ENCODE measurements at places on chromosomes 6 and 20.

DNA sequence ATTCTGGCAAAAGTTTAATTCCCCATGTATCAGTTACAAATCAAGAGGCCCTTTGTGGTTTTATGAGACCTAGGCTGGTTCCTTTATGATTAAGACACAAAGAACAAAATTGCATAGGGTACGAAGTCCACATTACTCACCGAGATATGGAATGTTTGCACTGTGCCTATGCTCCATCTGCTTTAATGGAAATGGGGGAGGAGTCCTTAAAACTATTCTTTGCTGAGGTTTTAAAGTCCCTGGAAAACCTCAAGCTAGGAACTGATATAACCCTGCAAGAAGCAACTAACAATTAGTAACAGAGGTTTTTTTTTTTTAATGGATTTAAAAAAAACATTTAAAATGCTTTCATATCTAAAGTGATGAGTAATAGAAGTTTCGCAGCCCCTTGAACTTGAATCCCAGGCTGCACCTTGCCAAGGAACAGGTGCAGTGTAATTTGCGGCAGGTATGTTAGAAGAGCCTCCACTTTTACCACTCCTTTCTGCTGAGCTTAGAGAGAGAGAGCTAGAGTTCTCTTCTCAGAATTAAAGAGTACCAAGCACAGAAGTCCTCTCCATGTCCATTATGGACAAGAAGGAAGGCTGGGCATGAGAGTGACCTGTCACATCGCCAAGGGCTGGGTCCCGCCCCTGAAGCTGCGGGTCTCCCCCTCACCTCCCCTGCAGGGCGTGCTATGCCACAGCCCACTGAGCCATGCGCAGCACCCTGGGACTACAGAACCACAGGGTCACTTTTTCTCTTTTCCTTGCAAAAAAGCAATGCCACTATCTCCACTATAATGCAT is 2.3 kb downstream of the SERPINB1 start:
- no peak for DNase-seq

- DNase-seq: no peak
These were observed 75.1 kb downstream of the FOXA2 start for GRCh38 chr20:22509090-22509842.

- no peak for DNase-seq
These were observed 9.9 kb upstream of the CDK5RAP1 start for GRCh38 chr20:33411242-33411641.

DNA sequence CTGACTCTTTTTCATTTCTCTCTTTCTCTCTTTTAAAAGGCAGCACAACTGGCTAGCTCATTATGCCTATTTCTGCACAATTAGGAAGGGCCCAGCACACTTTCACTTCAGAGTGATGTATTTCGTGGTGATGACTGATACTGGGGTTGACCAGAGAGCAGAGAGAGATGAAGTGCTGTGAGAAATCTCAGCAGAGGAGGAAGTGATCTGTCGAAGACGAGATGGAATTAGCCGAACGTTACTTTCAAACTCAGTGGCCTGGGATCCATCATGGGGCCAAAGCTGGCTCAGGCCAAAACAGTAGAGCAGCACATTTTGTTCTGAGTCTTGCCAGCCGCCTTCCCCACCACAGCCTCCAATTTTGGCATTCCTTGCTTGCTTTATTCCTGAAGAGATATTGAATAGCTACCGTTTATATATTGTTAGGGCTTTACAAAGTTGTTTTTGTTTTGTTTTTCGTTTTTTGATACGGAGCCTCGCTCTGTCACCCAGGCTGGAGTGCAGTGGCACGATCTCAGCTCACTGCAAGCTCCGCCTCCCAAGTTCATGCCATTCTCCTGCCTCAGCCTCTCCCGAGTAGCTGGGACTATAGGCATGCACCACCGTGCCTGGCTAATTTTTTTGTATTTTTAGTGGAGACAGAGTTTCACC is 213.2 kb upstream of the ECI2 start:
- no peak for DNase-seq

GRCh38 chr6:28757429-28758045 is 166.2 kb downstream of the TRIM27 start:
- no peak for DNase-seq

DNA sequence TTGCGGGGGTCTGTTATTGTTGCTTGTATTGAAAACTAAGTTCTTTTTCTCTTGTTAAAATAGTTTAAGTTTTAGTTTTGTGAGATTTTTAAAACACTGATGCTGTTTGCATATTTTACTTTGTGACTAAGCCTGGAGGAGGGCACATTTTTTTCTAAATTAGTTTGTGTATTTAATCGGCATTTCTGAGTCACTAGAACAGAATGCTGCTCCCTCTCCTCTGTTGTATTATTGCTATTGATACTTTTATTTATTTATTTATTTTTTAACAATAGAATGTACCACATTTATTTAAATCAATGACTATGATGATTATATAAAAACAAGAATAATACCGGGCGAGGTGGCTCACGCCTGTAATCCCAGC is 5.1 kb upstream of the FAM50B start:
- DNase-seq: no peak

DNA sequence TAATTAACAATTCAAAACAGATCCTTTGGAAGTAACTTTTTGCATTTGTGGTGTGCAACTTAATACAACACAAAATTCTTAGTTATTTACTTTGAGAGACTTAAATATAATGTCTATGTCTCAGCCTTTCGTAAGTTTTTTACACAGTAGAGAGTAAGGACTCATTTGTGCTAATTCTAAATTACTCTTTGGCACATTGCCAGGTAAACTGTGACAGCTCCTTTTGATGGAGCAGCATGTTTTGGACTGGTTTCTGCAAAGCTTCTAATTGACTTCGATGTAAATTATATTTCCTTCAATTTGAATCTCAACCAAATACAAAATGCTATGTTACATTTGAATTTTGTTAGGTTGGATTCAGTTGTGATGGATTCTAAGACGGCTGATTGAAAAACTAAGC is 450.7 kb upstream of the OPRM1 start:
- no peak for DNase-seq

DNA sequence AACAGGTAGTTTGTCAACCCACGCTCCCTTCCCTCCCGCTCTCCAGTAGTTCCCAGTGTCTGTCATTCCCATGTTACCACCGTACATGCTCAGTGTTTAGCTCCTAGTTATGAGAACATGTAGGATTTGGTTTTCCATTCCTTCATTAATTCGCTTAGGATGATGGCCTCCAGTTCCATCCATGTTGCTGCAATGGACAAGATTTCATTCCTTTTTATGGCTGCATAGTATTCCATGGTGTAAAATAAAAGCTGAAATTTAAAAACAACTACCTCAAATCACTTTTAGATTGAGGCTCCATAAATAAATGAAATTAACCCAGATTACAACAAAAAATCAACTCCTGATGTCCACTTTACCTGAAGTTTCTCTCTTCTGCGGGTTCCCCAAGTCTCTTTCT is 190.6 kb downstream of the ZNF217 start:
- no peak for DNase-seq

- DNase-seq: no peak
These were observed 94.9 kb upstream of the TMEM30A start for GRCh38 chr6:75379536-75379935.

DNA sequence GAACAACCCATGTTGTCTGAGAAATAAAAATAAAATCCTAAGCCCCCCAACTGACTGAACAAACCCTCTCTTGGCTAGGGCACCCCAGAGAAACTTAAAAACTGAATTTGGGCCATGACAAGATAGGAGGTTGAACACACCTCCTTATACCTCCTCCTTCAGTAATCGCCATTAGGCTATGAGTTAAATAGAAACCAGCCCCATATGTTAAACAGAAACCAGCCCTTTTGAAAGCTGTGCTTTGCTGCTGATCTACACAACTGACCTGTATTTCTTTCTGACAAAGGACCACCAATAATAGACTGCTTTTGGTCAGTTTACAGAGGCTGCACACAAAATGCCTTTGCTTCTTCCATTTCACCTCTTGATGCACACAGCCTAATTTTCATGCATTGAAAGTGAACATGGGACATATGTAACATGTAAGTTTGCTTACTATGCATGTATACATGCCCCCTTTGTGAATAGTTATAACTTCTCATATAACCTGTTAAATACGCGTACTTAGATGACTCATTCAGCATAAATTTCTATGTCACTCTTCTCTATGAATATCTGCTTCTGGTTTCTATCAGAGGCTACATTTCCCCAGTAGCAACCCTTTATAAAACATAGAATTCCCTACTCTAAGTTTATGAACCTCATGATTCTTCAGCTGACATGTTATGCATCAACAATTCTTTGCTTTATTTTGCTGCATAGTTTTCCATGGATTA is 462.9 kb downstream of the COL12A1 start:
- DNase-seq: no peak

DNA sequence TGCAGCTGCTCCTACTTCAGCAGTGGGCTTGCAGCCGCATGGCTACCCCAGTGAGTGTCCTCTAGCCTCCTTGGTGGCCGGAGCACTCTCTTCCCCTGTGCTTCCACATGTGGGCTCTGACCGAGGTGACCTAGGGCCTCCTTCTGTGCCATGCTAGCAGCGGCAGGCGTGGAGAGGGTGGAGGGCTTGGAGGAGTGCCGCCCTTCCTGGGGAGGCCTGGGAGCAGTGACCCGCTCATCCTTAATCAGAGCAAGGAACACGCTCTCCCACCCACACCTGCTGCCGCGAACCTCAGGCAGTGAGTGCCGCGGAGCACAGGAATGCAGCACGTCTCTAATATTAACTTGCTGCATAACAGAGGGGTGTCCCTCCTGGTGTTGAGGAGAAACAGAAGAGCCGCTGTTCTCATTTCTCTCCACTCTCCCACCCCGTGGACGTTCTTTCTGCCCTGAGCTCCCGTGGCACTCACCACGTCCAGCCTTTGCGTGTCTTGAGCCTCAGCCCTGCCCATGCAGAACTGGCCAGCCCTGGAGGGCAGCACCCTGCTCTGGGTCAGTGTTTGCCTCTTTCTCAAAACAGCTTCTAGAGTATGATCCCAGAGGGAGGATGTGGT is 31.9 kb downstream of the DUSP22 start:
- no peak for DNase-seq

GRCh38 chr6:5781966-5782556 is 224.7 kb downstream of the NRN1 start:
- no peak for DNase-seq

DNA sequence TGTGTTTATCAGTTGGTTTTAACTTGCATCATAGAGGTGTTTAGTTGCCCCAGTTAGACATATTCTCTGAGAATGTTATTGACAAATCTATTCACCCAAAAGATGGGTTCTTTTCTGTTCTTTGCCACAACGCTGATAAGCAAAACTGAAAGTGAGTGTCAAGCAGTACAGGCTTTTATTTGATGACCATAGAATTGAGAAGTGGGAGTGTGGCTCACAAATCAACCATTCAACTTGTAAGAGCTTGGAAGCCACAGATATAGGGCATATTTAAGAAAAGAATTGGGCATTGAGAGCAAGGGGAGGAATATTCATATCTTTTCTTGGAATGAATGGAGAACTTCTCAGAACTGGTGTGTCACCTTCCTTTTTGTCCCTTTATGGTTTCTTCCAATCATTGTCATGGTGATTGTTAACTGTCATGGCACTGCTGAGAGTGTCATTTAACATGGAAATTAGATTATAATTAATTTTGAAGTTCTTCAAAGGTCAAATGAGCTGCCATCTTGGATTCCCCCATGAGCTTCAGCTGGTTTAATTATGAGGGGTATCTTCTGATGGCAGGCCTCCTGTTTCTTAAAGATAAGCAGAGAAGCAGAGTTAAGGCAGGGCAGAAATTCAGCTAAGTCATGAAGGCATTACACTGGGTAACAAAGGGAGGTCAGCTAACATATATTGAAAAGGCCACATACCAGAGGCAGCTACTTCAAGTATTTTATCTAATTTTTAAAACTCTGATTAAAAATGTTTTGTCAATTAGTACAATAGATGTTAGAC is 254.0 kb upstream of the HTR1E start:
- no peak for DNase-seq

DNA sequence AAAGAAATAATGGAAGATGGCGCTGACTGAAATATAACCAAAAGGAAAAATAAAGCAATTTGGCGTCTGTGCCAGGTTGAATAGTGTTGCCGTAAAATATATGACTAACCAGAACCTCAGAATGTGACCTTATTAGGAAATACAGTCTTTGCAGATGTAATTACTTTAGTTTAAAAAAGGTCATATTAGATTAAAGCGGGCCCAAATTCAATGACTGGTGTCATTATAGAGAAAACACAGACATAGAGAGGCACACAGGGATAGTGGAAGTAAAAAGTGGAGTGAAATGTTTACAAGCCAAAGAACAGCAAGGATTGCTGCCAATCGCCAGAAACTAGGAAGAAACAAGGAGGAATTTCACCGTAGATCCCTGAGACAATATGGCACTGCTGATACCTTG is 521.2 kb downstream of the FRK start:
- DNase-seq: no peak

DNA sequence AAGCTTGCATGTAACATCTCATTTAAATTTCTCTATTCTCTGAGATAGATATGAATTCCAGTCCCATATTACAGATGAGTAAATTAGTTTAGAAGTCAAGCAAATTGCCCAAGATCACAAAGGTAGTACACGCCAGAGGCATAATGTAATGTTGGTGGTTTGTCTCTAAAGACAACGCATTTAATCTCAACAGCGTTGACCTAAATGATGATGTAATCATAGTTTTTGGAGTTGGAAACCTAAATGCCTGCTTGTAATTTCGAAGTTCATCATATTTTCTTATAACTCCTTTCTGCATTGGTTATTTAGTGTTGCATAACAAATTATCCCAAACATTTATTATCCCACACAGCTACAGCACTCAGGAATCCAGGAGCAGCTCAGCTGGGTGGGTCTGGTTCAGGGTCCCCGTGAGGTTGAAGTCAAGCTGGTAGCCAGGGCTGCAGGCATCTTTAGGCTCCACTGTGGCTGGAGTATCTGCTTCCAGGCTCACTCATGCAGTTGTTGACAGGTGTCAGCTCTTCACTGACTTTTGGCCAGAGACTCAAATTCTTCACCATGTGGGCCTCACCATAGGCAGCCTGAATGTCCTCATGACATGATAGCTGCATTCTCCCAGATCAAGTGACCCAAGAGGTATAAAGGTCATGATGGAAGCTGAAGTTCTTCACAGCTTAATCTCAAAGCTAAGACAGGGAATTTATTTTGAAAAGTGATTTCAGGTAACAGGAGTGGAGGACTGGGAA is 122.0 kb upstream of the SPTLC3 start:
- DNase-seq: no peak

- DNase-seq: peak; percentile 50
These were observed 6.7 kb downstream of the PSMA7 start for GRCh38 chr20:62136283-62137091.

DNA sequence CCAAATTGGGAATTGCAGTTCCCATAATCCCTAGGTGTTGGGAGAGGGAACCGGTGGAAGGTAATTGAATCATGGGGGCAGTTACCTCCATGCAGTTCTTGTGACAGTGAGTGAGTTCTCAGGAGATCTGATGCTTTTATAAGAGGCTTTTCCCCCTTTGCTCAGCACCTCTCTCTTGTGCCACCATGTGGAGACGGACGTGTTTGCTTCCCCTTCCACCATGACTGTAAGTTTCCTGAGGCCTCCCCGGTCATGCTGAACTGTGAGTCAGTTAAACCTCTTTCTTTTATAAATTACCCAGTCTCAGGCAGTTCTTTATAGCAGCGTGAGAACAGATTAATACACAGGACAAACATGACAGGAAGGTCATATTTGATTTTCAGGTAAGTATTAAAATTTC is 25.3 kb upstream of the HECA start:
- DNase-seq: peak; percentile 24

GRCh38 chr6:124688369-124688768 is 273.9 kb upstream of the RNF217 start:
- no peak for DNase-seq

Measured in stimulated activated CD4-positive, alpha-beta T cell treated with anti-CD3 and anti-CD28 coated beads, Interleukin-4, amount 100 ng/mL, for 48 hours (primary cell).